ENCODE measurements at places on chromosomes 7 and 10. TPM values are rescaled to one million over a fixed set of nuclear protein-coding genes. Genes with fewer than 3 reads are reported as not detected.

Gene MRPS17
- total RNA-seq, result 16.4 TPM

Gene SGMS1
- 24.1 TPM for total RNA-seq

Gene DNAH11
- total RNA-seq, result 1.9 TPM

Gene OR2A7
- 3.9 TPM for total RNA-seq

Gene C10orf62
- not detected for total RNA-seq

Gene ADAM12
- 0.14 TPM for total RNA-seq

Gene ECHS1
- 41.2 TPM for total RNA-seq

Gene AZGP1
- total RNA-seq, result not detected

Gene SPACDR
- 3.3 TPM for total RNA-seq

Gene CCDC146
- total RNA-seq, result 13.3 TPM

Gene TMEM273
- total RNA-seq, result 41.0 TPM

Gene EPO
- total RNA-seq, result not detected

Gene LIPN
- not detected for total RNA-seq

Gene SOSTDC1
- total RNA-seq, result not detected

Gene TAS2R41
- total RNA-seq, result not detected

Gene PKD2L1
- 0.14 TPM for total RNA-seq

Gene LRRD1
- total RNA-seq, result not detected

Gene CHN2
- 3.4 TPM for total RNA-seq

Gene KBTBD2
- total RNA-seq, result 36.8 TPM

Gene ANKRD26
- 6.9 TPM for total RNA-seq

Gene FGFBP3
- total RNA-seq, result 1.3 TPM

Gene VWA2
- total RNA-seq, result not detected

Gene HTR7
- total RNA-seq, result not detected

Gene KCND2
- not detected for total RNA-seq

Gene RASSF4
- 0.23 TPM for total RNA-seq

All from T-helper 2 cell treated with Interferon-gamma antibody and Interleukin-4, amounts not matched to agents 100 ng/mL and 5 ng/mL, for 36 hours (primary cell).